ENCODE measurements at places on chromosomes 16 and 17.

- no peak for DNase-seq
These were observed 16.2 kb upstream of the HNF1B start for GRCh38 chr17:37761059-37761458.

GRCh38 chr17:17056156-17056539 is 13.9 kb downstream of the MPRIP start:
- DNase-seq = no peak

- DNase-seq = no peak
These were observed 14.9 kb downstream of the CDIP1 start for GRCh38 chr16:4523686-4524085.

DNA sequence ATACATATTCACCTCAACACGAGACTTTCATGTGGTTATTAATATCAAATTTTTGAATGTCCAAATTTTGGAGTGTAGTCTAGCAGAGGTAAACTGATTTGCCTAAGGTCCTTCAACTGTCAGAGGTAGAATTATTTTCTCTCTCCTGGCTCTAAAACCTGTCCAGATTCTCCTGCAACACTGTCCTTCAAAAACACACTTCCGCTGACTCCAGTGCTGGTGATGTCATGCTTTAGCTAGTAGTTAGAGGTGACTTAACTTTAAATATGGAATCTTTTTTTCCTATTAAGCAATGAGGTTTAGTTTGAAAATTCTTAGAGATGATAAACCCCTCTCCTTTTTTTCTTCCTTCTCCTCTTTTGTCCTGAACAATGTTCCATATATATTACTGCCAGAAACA is 10.8 kb upstream of the CBLN1 start:
- DNase-seq = no peak

DNA sequence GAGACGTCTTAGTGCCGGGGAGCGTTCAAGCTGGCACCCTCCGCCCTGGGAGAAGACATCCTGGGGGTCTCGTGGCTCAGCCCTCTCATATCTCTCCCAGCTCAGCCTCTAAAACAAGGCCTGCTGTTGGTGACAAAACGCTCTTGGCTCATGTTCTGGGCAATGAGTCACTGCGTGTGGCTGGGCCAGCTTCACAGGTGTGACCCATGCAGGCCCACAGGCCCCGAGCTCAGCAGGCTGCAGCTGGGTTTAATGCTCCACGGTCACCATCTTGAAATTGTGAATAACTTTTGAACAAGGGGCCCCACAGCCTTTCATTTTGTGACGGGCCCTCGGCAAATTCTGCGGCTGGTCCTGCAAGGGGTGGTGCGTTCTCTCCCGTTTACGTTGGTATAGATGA is 22.4 kb downstream of the GAA start:
- DNase-seq = no peak

DNA sequence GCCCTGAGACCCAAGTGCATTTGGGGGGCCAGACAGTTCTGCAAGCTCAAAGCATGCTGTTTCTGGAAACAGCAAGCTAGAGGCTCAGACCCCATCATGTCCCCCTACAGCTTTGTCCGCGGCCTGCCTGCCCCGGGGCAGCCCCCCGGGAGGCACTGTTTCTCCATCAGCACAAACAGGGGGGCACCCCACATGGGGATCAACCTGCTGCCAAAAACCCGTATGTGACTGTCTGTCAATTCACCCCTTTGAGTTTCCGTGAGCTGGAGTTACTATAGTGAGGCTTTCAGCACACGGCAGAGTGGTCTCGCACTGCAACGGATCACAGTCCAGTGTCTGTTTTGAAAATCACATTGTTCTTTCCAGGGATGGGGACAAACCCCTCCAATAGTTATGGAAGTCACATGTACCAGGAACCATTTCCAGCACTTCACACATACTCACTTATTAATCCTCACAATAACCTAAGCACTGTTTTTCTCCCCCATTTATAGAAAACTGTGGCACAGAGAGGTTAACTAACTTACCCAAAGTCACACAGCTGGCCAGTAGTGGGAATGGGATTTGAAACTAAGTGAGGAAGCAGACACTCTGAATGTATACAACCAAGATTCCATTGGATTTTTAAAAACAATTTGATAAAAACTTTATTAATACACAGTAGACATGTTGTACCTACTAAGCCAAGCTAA is 269.0 kb downstream of the C16orf95 start:
- DNase-seq = no peak

- no peak for DNase-seq
These were observed 14.0 kb downstream of the EEF2K start for GRCh38 chr16:22220069-22220440.

DNA sequence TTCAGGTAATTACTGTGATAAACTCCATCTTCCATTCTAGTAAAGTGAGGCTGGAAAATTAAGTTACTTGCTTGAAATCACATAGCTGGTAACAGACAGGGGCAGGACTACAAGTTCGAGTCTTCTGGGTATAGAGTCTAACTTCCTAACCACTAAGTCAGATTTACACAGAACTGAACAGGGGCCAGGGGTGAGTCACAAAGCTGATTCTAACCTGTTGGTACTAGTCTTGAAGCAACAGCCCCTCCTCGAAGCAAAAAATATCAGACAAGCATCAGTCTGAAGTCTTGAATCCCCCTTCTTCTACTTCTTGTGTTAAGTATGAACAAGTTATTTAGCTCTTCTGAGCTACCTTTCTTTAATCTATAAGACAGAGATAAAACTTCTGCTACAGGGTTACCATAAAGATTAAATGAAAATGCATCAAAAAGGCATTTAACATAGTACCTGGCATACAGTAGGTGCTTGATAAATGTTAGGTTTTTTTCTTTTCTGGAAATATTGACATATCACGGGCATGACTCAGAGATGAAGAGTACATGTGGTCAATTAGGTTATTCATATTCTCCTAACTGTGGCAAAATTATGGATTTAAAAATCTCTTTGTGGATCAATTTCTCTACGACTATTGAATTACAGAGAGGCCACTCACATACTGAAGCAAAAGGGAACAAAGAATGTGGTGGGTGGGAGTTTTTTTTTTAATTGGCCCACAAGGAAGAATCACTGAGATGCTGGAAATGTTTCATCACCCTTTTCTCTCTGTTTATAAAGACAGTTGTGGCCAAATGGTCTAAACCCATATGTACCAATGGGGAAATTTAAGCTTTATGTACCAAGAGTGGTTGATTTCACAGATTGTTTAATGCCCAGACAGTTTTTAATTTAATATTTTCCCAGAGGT is 266.9 kb upstream of the DYNLRB2 start:
- DNase-seq = no peak

DNA sequence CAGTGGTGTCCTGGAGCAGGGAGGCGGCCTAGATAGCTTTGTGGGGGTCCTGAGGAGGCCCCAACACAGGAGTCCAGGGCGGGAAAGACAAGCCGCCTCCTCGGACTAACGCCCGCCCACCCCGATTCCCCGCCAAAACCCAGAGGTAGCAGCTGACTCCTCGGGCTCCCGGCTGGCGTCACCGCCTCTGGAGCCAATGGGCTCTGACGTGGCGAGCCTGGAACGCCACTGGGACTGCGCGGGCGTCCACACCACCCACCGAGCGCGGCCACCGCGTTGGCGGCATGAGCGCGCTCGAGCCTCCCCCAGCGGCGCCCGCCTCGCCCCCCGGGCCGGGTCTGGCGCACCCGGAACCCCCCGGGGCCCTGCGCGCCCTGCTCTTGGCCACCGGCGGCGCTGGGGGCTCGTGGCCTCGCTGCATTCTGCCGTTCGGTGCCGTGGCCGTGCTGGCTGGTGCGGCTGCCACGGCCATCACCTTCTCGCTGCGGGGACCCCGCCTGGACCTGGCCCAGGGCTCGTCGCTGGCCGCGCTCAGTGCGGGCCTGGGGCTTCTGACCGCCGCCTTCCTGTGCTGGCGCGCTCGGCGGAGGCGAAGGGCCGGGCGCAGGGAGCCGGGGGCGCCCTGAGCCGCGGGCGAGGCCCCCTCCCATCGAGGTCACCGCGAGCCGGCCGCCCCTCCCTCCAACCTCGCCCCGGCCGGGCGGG is 3.4 kb upstream of the NTN3 start:
- peak; percentile 57 for DNase-seq

DNA sequence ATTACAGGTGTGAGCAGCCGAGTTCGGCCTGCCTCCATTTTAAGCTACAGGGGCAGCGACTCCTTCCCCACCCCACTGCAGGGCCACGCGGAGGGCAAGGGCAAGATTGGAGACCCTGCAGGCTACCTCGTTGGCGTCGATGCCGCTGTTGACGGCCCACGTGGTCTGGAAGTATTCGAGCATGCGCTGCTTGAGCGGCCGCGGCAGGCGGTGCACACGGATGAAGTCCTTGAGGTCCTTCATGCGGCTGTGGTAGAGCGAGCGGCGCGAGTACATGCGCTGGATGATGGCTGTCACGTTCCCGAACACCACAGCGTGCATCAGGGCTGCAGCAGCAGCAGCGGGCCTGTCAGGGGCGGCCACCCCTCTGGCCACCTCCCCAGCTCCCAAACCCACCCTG is 11.6 kb downstream of the KCNH4 start:
- no peak for DNase-seq

- no peak for DNase-seq
These were observed 443.8 kb downstream of the CDH13 start for GRCh38 chr16:83070416-83071209.

DNA sequence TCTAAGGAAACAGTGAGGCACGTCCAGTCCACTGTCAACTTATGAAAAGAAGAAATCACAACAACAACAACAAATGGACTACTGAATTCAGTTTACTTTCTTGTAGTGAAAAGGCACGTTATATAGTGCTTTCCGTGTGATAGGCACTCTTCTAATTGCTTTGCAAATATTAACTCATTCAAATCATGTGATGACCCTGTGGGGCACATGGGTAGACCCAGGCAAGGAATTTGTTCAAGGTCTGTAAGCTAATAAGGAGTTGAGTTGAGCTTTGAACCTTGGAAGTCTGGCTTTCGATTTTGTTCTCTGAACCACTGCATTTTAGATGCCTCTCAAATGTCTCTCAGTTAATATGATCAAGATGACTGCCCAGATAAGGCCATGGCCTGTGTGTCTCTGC is 295.1 kb upstream of the RBFOX1 start:
- DNase-seq = no peak

DNA sequence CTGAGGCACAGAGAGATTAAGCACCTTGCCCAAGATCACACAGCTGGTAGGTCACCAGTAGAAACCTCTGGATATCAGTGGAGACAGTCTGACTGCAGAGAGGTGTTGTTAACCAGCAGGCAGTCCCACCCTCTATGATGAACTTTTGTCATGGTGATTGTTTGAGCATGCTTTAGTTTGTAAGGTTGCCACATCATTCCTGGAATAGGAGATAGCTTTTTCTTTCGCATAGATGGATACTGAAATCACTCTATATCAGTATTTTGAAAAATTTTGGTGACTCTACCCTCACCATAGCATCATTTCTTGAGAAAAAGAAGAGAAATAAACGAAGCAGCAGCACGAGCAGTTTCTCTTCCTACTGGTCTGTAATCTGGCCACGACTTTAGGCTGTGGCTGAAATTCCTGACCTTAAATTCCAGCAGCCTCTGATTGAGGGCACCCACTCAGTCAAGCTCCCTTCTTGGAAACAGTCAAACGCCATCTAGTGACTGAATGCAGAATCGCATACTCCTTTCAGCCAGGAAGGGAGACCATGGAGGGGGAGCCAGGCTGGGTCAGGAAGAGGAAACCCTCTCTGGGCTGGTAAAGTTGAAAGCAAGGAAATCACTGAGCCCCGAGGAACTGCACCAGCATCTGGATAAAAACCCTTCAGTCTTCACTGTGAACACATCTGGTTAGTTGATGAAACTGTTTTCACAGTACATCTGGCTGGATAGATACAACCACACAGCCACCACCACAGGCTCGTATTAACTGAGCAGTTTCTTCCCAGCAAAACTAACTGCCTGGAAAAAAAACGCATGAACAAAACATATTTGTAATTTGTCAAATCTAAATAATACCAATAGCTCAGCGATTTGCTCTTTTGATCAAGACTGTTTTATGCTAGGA is 108.5 kb upstream of the XYLT1 start:
- DNase-seq = no peak

- no peak for DNase-seq
These were observed 8.5 kb upstream of the CCL1 start for GRCh38 chr17:34371405-34372100.

DNA sequence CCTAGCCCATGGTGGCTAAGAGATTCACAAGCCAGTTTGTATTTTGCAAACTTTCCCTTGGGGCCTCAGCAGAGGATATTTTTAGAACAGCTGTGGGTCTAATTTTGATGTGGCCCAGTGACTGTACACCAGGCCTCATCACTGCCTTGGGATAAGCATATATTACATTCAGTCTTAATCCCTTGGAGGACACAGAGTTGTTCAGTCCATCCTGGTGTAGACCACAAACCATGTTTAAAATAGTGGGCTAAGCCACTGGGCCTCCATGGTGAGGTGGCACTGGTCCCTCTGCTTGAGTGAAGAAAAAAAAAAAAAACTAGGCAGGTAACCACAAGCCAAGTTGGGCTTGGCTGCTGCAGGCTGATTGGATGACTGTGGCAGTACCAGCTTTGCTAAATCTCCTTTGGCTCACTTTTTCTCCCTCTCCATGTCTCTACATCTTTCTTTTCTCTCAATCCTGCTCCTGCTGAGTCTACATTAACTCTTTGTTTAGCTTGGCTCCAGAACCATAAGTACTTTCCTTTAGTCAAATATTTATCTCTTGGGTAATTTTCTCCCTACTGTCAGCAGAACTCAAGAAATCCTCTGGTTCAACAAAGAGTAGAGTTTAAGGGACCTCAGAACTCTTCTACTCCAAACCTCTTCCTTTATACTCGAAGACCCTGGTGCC is 120.0 kb upstream of the TBX2 start:
- no peak for DNase-seq

DNA sequence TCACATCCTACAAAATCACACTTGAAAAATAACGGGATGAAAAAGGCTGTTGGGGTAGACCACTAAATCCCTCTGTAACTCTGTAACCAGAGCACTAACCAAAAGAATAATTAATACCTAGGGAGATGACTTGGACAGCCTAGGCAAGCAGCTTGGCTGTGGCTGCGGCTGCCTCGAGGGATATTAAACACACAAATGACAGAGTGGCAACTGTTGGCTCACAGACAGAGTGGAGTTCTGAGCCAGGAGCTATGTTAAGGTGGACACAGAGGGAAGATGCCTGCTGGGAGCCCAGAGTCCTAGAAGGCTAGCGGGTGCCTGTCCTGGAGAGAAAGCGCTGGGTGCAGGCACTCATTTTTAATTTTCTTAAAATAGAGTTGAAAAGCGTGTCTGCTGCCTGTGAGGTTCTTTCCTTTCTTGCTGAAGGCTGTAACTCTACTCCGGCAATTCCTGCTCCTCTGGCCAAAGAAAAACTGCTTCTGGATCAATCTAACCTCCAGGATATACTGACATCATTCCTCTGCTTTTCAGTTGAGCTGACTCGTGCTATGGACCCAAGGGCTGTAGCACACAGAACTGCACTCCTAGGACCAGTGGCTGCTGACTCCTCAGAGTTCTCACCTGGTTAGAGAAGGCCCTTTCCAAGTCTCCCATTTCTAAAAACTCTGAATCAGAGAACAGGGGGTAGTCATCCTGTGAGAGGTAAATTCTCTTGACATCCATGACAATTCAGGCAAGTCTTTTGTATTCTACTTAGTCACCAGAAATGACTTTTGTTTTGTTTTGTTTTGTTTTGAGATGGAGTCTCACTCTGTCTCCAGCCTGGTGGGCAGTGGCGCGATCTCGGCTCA is 147.9 kb downstream of the STX8 start:
- no peak for DNase-seq
